ENCODE measurements at places on chromosomes 1 and 21. TPM values are rescaled to one million over a fixed set of nuclear protein-coding genes. Genes with fewer than 3 reads are reported as not detected.

Gene KIAA1614
- 0.94 TPM for total RNA-seq

Gene MSH4
- 0.19 TPM for total RNA-seq

Gene FCRL1
- 0.61 TPM for total RNA-seq

Gene SNX7
- 6.0 TPM for total RNA-seq

Gene LEFTY1
- 0.47 TPM for total RNA-seq

All from thymus (tissue), 14 donors.